ENCODE measurements at places on chromosomes 2 and 18. TPM values are rescaled to one million over a fixed set of nuclear protein-coding genes. Genes with fewer than 3 reads are reported as not detected.

GRCh38 chr2:1192121-1192520 is 221.1 kb upstream of the TPO start:
- no peak for DNase-seq

DNA sequence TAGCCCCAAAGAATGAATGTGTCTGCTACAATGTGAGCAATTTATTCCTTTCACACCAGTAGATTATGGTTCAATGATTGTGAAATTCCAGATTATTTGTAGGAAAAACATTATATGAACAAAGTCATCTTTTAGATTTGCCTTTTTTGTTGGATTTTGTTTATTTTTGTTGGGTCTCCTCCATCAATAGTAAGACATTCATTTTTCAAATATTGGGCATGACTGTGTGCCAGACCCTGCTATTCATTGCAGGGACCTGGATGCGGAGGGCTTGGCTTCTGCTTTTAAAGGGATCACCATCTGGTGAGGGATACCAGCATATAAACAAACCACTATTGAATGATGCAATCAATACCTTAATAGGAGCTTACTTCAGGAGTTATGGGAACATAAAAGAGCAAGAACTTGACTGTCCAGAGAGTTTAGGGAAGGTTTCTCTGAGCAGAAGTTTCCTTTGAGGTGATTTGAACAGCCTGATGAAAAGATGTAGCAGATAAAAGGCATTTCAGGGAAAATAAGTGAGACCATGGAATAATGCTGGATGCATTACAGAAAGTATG is 486.7 kb downstream of the EPHA4 start:
- DNase-seq, result no peak

DNA sequence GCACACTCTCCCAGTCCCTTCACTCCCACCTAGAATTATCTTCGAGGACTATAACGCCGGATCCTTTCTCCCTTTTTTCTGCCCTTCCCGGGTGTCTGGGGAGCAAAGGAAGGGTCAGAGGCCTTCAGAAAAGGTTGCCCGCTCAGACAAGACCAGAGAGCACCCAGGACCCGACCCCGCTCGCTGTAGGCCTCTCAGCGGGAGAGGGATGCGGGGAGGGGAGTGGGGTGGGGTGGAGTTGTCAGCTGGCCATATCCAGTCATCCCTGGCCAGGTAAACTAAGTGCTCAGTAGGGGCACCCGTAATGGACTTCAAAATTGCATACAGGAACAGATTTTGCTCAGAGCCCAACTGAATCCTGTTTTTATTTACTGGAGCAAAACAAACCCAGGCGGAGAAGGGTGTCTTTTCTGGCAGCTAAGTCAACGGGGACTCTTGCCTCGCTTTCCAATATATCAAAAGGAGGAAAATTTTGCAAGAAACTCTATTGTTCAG is 65.0 kb downstream of the NOL4 start:
- no peak for DNase-seq

DNA sequence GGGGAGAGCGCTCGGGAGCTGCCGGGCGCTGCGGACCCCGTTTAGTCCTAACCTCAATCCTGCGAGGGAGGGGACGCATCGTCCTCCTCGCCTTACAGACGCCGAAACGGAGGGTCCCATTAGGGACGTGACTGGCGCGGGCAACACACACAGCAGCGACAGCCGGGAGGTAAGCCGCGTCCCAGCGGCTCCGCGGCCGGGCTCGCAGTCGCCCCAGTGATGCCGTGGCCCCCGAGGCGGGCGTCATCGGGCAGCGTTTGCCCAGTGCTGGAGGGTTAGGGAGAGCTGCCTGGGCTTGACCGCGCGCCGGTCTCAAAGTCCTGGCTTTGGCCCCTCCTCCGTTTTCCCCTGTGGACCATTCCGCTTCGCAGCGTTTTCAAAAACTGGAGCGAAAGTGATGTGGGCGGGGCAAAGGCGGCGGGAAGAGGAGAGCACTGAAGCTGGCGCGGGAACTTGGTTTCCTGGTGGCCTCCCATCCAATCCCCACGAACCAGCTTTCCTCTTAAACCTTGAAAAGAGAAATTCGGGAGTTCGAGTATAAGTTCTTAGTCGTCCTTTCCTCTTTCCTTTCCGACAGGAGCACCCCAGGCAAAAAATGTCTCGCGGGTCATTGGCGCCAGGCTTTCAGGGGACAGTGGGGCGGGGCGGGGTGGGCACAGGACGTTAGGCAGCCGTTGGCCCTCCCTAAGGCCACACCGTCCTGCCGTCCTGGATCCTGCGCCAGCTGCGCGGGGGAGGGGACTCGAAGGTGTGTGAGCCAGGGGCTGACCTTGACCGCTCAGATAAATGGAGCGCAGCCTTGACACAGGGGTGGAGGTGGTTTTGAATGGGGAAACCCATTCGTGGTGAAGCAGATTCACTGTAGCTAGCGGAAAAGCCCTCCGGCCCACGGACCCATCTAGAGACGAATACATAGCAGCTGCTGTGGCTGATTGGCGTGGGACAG is 821 bp downstream of the TYMS start:
- peak; percentile 93 for DNase-seq

GRCh38 chr2:179454443-179455171 is 190.0 kb upstream of the SESTD1 start:
- DNase-seq, result peak; percentile 72

GRCh38 chr2:53436882-53437281 is 330.7 kb upstream of the CHAC2 start:
- DNase-seq, result no peak

DNA sequence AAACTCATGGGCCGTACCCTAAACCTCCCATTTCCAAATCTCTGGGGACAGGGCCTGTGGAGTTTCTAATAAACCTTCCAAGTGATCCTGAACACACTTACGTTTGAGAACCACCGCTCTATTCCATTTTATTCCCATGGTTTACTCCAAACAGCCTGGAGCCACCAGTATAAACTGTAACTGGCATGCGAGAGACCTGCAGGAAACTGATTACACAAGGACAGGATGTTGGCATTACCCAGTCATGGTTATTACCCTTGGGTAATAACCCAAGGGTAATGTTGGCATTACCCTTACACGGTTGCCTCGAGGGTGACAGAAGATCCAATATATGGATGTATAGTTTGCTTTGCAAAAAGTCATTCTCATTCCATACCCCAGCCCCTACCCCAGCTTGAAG is 37.0 kb upstream of the YPEL5 start:
- no peak for DNase-seq

DNA sequence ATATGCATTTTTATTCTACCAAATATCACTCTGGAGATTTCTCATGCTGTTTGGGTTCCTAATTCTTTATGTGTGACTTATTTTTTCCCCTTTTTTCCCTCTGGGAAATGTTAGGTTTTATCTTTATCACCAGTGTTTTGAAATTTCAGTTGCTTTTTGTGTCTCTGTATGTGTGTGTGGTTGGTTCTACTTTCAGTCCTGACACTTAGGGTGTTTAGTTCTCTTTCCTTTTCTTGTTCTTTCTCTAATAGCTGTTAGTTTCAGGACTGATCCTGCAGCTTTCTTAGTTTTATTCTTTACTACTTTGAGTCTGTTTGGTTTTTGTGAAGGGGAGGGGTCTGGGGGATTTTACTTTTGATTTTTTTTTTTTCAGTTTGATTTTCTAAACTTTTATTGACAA is 23.1 kb downstream of the PPM1B start:
- DNase-seq, result no peak

DNA sequence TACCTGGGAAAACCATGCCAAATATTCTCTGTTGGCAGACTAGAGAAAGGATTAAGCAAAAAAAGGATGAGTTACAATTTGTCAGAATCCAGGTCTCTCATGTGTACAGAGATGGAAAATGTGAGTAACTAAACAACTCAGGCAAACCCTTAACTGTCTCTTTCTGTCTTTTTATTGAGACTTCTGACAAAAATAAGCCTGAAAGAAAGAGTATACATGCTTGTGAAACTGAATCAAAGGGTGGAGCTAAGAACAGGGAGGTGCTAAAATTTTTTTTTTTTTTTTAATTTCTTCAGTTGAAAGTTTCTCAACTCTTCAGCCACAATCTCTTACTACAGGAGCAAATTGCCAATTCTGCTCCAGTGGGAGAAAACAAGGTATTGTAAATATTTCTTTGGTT is at the start of gene SERPINB10:
SERPINB10 (plus strand) TSS at position 295 of the 400 bp plus-strand sequence. CDS start 7,553 bp downstream, outside the sequence.
- no peak for DNase-seq

- no peak for DNase-seq
Observed at GRCh38 chr2:132811148-132811915, 141.3 kb upstream of the LYPD1 start.

DNA sequence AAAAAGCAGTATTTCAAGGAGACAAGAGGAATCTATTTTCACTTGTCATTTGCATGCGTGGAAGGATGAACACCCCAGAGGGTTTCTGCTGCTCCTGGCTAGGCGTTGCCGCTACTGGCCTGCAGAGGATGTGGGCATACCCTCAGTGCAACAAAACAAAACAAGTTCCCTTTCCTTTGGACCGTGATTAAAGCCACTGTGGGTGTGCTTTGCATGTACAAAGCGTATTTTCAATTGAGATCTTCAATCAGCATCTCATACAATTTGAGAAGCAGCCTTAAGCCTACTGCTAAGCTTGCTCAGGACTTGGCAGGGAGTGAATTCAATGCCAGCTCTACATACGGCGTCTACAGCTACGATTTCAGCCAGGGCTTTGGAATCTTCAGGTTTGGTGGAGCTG is 298.4 kb downstream of the LPIN1 start:
- no peak for DNase-seq

- no peak for DNase-seq
Observed at GRCh38 chr2:27041752-27042151, 9.0 kb downstream of the TMEM214 start.

- DNase-seq, result no peak
Observed at GRCh38 chr18:71105078-71105819, 816.4 kb downstream of the SOCS6 start.

- no peak for DNase-seq
Observed at GRCh38 chr2:2320486-2321199, 10.4 kb downstream of the MYT1L start.

DNA sequence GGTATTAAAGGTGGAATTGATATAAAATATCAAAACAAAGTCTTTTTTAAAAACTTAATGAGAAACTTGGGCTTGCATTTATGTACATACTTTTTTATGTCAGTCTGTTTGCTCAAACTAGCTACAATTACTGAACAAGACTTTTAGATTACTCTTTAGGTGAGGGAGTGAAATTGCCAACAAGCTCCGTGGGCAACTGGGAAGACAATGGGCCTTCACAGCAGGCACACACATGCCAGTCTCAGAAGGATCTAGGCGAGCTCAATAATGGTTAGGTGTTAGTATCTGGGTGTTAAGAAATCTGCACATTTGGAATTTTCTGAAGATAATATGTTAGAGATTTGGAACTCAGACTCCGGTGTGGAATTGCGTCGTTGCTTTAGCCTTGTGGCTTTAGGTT is 23.0 kb upstream of the MAL start:
- DNase-seq, result no peak

GRCh38 chr2:169065422-169065821 is 3.9 kb upstream of the DHRS9 start:
- DNase-seq, result no peak

- no peak for DNase-seq
Observed at GRCh38 chr2:169397697-169398096, 35.4 kb upstream of the LRP2 start.

GRCh38 chr2:9102861-9103662 is 99.6 kb upstream of the MBOAT2 start:
- no peak for DNase-seq

- DNase-seq, result no peak
Observed at GRCh38 chr18:59454909-59455727, 96.1 kb upstream of the LMAN1 start.

GRCh38 chr2:5546181-5546580 is 146.0 kb upstream of the SOX11 start:
- no peak for DNase-seq

DNA sequence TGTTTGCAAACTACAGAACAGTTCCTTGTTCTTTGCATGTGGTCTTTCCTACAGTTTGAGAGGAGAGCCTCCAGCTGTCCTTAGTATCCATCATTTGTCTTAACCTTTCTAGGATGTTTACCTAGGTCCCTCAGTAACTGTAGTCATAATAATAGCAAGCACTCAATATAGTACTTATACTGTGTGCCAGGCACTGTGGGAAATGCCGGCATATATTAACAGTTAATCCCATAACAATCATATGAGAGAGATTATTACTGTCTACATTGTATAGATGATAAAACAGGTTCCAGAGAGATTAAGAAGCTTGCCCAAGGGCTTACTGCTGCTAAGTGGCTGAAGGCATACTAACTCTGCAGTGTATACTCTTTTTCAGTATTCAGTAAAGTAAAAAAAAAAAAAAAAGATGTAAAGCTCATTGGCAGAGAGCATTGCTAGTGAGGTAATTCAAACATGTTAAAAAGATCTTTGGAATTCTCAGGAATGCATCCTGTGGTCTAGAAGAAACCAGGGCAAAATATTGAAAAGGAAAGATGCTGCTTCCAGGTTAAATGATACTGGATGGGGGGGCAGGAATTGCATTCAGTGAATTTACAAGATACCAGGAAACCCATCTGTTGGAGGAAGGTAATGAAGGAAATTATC is 72.3 kb downstream of the SPTBN1 start:
- DNase-seq, result no peak

DNA sequence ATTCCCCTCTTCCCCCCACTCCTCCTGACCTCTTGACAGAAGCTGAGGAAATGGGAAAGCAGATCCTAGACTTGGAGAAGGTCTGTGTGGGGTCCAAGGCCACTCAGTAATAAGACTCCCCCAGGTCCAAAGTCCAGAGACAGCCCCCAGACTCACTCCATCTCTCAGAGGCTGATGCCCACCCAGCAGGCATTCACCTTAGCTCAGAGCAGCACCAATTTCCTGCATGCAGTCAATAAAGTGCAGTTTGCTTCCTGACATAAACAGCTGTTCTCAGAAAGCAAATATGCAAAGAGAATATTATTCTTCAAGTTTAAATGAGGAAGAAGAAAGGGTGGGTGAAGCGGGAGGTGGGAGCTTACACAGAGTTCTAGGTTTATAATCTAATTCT is 84.1 kb upstream of the RTN4 start:
- no peak for DNase-seq

DNA sequence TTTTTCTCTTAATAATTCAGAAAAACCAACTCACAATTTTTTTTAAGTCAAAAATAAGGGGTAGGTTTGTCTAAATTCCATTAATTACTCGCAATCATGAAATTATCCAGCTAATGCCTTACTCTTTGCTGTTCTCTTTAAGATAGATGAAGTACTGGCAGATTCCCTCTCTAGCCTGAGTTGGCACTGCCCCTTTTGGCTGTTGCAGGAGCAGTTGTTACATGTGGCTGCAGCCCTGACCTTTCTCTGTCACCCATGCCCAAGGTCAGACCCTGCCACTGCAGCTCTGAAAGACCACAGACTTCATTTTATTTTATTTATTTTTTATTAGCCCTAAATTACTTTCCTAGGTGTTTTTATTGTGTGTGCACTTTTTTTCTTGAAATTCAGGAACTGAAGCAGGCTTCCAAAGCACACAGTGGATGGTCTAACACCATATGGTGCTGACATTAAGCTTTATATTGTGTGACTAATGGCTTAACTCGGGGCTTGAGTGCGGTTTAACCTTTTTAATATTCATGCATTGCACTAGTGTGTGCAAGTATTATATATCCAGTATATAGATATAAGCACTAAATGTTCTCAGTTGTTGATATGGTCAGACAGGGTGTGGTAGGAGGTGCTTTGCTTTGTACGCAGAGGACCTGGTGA is 313.0 kb downstream of the CDH2 start:
- no peak for DNase-seq

ARHGAP15 gene
- not detected for total RNA-seq

CAPN14 gene
- total RNA-seq, result 0.23 TPM

FAM210A gene
- 14.6 TPM for total RNA-seq

ANKRD29 gene
- total RNA-seq, result 2.6 TPM

DPP10 gene
- not detected for total RNA-seq

ZBTB7C gene
- total RNA-seq, result not detected

PCARE gene
- total RNA-seq, result not detected

GATA6 gene
- total RNA-seq, result 14.6 TPM

PLGLB2 gene
- total RNA-seq, result 2.1 TPM

TXNDC2 gene
- total RNA-seq, result not detected

IRS1 gene
- 0.11 TPM for total RNA-seq

TEX44 gene
- not detected for total RNA-seq

GPR35 gene
- 0.33 TPM for total RNA-seq

All from endothelial cell of umbilical vein (primary cell).